ENCODE measurements at places on chromosomes 1 and 21.

DNA sequence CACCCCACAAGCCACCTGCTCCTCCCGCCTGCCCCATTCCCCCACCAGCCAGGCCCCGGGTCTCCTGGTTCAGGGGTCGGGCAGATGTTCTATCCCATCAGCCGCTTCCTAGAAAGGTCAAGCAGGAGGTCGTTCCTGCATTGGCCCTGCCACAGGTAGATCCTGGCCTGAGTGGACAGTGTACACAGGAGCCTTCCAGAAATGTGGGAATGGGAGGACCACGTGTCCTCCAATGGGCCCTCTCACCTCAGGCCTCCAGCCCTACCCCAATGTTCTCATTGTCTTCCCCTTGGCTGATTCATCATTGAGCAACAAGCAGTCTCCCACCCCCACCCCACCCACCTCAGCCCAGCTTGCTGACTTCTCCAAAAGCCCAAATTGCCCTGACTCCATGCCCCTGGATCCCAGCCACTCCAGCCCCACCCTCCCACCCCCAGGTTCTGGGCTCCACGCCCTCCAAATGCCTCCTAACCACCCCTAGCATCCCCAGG lies 2.1 kb downstream of the S100A16 start:
- DNase-seq: no peak

DNA sequence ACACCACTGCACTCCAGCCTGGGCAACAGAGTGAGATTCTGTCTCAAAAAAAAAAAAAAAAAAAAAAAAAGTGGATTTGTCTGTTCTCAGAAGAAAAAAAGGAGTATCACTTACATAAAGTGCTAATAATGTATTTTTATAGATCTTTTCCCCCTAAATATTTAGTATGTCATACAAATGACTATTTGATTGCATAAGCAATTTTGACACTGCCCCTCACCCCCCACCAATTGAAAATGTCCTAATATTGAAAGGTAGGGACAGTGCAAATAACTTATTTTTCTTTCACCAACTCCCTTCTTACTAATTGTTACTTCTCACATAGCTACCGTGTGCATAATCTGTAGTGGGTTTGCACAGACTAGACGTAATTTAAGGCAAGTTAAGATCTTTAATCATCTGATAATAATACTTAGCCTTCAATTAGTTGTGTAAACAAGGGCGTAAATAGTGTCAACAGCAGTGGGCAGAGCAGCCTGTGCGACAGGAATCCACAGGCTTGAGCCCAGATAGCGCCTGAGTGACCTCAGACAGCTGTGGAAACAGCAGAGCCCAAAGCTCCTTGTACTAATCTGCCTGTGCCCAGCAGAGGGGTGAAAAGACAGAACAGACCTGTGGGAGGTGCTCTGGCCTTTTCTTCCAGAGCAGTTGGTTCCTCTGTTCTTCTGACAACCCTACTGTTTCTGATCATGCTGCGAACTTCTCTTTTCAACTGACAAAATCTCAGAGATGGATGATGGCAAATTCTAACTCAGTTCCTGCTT lies 4.5 kb upstream of the IER5 start:
- DNase-seq: peak; percentile 90

DNA sequence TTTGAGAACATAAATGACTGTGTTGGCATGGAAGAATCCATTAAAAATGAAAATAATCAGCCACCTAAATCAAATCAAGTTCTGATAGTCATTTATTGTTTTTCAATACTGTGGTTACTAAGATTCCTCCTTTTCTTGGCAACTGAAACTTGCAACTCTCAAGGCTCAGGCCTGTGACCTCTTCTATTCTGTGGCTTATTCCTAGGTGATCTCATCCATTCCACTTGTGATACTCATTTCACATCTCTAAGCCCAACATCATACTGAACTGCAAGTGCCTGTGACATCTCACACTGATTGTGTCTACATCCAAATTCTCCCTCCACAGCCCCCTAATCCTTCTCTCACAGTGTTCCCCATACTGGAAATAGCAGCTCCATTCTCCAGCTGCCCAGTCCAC lies 4.8 kb upstream of the ST6GALNAC5 start:
- DNase-seq: no peak

DNA sequence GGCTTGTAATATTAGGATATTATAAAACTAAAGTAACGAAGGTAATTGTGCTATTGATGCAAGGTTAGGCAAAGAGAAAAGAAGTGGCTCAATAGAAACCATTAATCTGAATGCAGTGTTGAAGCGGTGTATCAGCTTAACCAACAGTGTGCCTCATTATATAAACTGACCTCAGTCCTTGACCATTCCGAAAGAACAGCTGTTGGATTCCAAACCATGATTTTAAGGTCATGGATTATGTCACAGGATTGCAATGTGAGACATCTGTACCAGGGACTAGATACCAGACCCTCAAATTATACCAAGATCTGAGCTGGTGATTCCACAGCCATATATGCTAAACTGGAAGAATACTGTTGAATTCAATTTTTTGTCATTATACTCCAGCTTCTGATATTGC lies 134.2 kb upstream of the HP1BP3 start:
- no peak for DNase-seq

DNA sequence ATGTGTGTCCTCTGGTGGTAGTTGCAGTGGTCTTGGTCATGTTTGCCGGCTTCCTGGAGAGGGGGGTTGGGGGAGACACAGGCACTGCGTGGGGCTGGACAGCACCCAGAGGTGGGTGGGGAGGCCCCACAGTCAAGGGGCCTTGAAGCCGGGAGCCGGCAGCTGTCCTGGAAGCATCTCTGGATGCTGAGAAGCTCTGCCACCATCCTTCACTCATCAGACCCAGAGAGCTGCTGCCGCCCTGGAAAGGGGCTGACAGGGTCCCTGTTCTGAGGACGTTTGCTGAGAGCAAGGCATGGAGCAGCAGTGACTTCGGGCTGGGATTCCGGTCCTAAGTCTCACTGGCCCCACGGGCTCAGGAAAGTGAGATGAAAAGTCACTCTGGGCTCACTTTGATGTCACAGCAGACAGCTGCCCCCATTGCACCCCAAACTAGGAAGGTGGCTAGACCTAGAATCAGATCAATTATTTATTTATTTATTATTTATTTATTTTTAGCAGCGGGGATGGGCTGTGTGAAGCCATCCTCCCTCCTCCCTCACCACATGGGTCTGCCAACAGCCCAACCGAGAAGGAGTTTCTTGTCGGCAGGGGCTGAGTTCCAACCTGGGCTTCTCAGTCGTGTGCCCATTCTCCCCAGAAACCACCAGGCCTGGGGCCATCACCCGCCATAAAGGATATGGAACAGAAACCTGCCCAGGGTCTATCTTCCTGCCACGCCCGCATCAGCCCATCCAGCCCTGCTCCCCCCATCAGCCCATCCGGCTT lies 547.4 kb downstream of the PTPRU start:
- no peak for DNase-seq

DNA sequence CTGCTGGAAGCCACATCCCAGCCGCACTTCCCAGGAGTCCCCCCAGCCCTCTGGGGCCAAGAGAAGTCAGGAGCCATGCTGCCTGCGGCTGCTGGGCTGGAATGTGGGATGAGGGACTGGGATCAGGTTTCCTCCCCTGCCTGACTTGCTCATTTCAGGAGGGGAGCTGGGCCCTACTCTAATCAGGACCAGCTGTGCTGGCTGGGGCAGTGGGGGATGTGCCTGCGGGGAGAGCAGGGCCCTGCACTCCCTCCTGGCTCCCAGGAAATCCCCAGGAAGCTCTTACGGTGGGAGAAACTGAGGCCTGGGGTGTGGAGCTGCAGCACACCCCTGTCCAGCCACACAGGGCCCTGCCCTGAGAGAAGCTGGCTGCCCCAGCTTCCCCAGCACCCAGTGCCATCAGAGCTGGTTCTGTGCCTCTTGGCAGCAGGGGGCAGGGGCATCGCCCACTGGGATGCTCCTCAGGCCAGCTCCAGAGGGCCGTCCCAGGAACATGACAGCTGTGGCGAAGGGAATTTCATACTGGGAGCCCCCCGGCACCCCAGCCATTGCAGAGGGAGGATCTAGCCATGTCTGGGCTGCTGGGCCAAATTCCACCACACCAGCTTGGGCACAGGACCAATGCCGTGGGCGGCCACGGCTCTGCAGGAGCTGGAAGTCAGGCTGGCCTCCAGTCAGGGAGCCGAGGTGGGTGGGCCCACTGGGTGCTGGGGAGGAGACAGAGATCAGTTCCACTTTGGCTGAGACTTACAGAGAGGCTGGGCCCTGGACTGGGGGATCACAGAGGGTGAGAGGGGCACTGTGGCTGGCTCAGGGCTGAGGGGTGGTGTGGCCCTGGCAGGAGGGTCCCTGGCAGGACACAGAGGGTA lies 21.3 kb upstream of the PRSS38 start:
- no peak for DNase-seq

DNA sequence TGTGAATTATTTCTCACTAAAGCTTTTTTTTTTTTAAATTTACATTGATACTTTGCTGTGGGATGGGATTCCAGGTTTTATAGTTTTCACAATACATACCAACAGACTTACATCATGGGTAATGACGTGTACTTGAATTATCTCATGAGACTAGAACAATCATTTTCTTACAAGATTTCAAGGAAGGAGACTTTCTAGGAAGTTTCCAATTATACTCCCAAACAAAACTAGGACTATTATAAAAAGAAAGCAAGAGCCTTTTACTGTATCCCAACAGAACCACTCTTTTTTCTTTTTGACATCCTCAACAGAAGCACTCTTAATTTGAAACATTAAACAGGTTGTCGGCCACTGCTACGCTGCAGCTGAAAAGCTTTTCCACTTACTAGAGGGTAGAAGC lies 48.7 kb downstream of the TESK2 start:
- DNase-seq: no peak

GRCh38 chr21:15224346-15225086 lies 159.7 kb upstream of the NRIP1 start:
- no peak for DNase-seq

- no peak for DNase-seq
Observed at GRCh38 chr1:186965847-186966246, 137.1 kb downstream of the PLA2G4A start.

DNA sequence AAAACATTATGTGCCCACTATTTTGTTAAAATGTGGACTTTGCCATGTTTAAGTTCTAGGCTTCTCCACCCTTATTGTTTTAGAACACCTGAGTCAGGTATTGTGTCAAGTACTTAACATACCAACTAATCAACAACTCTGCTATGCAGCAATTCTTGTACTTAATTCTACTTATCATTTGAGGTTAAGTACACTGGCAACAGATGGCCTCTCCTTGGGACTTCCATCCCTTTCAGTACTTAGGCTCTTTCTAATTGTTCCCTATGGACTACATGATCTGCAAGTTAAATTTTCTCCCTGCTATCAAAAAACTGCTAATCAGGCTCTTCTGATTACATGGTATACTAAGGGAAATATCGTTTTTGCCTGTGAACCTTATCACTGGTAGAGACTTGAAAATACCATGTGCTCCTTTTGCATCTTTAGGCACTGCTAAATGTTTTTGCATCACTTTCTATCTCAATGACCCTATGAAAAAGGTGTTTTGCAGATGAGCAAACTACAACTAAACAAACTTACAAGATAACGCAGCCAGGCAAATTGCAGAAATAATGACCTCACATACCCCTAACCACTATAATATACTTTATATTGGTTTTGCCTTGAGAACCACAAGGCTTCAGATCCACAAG lies 18.9 kb downstream of the SFPQ start:
- no peak for DNase-seq

- DNase-seq: no peak
Observed at GRCh38 chr1:42013881-42014470, 95.3 kb upstream of the HIVEP3 start.

- DNase-seq: no peak
Observed at GRCh38 chr1:33438364-33439160, 7.7 kb upstream of the PHC2 start.

DNA sequence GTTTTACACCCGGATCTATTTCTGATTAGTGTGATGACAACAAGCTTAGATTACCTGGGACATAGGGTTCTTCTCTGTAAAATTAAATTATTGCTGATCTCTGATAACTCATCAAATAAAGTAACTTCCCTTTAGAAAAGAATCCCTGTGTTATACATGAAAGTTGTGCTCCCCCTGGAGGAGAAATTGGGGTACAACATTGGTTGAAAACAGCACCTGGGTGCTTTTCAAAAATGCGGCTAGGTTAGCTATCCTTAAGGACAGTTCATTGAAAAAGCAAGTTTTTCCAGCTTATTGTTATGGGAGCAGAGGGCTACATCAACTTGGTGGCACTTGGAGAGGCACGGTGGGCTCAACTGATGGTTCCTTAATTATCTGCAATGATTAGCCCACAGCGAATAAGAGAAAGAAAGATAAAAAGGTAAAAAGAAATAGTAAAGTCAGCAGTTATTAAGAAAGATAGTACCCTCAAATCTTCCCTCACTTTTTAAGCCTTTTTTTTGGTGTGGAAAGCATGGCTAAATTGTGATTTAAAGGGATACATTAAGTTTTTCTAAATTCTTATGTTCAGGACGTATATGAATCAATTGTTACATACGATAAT lies 97.8 kb downstream of the FMN2 start:
- DNase-seq: peak; percentile 68

GRCh38 chr1:74771913-74772515 lies 39.1 kb downstream of the TYW3 start:
- peak; percentile 54 for DNase-seq

- DNase-seq: no peak
Observed at GRCh38 chr1:19009126-19009881, 52.8 kb upstream of the IFFO2 start.

GRCh38 chr21:45264912-45265515 lies 22.7 kb downstream of the POFUT2 start:
- DNase-seq: no peak

DNA sequence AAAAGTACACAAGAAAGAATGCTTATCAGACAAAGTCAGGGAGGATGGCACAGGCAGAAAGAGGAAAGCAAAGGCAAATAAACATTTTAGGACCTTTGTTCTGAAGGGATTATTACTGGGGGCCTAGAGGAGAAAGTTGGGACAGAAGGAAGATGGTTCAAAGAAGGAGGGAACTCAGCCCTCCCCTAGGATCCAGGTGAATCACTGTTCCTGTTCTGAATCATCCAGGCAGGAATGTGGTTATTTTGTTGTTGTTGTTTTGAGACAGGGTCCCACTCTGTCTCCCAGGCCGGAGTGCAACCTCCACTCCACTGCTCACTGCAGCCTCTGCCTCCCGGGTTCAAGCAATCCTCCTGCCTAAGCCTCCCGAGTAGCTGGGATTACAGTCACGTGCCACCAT lies 38.5 kb upstream of the PSEN2 start:
- DNase-seq: no peak

DNA sequence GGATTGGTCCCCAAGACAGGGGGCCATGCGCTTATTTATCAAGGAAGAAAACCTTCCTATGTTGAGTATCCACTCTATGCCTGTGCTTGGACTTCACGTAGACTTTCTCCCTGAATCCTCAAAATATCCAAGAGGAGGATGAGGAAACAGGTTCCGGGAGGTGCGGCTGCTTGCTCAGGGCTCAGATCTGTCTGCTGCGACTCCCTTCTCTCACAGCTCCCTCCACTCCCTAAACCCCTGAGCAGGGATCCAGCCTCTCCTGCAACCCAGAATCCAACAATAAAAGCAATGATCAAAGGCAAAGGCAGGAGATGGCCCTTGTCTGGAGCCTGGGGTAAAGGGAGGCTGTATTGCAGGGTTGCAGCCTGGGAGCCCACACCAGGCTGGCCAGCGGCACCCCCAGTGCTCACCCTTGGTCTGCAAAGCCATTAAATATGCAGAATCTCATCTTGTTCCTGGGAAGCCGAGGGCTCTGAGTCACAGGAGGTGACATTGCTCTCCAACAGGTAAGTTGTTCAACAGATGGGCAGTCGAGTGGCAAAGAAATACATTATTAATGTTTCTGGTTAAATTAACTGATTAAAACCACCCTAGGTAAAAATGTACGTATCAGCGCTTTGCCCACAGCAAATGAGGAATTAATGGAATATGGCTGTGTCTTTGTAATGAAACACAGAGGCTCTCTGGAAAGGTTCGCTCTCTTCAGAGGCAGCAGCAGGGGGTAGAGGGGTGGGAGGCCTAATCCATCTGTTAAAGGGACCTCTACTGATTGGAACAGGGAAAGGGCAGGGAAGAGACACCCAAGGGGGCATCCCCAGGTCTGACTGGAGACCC lies 111.5 kb downstream of the GRIK3 start:
- DNase-seq: no peak

All from RPMI8226 (cell line).